Bone marrow (tissue), 2 donors: ENCODE measurements at places on chromosomes 7 and 10.

DNA sequence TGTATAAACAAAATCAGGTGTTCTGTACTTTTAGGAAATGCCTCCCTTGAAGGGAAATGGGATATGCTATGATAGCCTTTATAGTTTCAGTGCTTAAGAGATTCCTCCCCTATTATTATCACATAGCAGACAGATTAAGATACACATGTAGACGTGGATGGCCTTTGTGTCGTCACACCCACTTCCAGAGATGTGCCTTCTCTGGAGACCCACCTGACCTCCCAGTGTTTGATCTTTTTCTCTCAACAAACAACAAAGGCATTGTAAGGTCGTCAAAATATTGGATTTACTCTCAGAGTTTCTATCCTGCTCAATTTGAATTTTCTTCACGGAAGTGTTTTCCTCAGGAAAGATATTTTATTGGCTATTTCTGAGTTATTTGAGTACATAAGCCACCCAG lies 25.7 kb upstream of the C1GALT1 start:
- no peak for DNase-seq

DNA sequence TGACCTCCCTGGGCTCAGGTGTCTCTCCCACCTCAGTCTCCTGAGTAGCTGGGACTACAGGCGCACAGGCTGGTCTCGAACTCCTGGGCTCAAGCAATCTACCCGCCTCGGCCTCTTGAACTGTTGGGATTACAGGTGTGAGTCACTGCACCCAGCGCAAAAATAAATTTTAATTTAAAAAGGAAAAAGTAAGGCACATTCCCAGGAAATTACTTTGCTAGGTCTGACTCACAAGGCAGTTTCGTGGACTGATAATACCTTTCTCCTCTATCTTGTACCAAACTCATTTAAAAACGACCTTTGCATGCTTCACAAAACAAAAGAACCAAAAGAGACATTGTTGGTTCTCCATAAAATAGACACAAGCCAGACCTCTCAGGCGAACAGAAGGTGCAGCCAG lies 29.7 kb downstream of the PARP12 start:
- DNase-seq = no peak

DNA sequence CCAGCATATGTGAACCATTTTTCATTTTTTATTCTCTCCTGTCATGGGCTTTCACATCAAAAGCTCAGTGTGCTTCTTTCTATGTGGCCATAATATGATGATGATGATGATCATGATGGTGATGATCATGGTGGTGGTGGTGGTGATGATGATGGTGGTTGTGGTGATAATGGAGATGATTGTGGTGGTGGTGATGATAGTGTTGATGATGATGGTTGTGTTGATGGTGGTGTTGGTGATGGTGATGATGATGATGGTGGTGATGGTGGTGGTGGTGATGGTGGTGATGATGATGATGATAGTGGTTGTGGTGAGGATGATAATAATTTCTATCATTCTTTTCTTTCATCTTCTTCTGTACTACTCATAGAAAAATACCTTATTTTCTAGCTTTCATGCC lies 413.1 kb upstream of the VSTM2A start:
- no peak for DNase-seq

DNA sequence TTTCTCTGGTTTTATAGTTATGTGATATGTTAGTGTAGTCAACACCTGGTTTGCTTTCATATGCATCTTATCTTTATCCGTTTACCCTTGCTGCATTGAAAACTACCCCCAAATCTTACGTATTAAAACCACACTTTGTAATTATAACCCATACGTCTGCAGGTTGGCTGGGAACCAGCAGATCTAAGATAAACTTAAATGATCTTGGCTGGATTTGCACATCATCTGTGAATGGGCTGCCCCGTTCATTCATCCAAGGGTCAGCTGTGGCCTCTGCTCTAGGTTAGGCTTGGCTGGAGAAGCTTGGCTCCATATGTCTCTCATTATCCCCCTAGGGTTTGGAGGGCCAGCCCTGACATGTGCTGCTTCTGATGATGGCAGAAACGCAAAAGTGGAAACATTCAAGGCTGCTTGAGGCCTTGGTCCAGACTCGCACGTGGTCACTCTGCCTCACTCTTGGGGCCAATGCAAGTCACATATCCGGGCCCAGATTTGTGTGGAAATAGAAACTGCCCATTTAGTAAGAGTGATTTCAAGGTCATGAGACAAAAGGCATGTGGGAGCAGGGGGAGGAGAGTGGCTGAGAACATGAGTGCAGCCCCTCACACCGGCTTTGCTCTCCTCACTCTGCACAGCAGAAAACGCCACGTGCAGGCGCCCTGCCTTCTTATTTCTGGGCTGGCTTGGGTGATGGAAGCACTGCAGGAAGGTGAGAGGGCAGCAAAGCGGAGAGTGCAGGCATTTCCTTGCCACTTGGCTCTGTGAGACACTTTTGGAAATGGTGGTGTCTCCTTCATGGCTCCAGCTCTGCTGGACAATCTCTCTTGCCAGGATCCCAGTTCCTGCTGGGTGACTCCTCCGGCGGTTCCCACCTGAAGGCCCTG lies 553.8 kb downstream of the GLRX3 start:
- no peak for DNase-seq

- no peak for DNase-seq
Measured at GRCh38 chr10:49652421-49653272, 26.8 kb upstream of the C10orf53 start.

DNA sequence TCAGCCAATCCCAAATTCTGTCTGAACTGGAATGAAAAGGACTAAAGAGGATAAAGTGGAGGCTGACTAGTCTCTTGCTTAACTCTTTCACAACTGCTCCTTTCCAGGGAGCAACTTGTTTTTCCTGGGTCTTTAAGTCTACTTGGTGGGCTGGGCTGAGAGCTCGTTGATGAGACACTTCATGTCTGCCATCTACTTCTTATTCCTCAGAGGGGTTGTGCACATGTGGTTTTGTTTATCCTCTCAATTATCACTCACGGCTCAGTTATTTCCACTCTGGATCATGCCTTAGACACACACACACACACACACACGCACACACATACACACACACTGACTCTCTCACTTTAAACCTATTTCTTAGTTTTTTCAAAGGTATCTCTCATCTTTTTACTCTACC lies 298.6 kb upstream of the MTPN start:
- DNase-seq = no peak

- DNase-seq = no peak
Measured at GRCh38 chr10:29805134-29805723, 170.5 kb upstream of the SVIL start.

DNA sequence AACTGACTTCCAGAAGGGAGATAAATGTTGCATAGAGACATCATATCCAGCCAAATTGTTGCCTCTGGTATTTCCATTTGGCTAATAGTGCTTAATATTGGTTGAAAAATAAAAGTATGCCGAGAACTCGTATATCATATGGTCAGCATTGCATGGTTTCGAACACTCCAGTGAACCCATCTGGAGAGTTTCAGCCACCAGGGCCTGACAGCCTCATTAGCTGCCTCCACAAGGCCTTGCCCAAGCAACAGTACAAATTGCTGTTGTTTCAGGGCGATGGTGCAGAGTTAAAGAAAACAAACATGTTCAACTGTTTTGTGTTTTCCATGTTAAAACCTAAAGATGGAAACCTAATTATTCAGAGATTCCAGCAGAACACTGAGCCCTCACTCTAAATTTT lies 28.5 kb downstream of the NRG3 start:
- DNase-seq = no peak
